Stimulated activated CD4-positive, alpha-beta T cell treated with anti-CD3 and anti-CD28 coated beads, TNF-alpha, amount 100 ng/mL, for 1 hour (primary cell): ENCODE measurements at places on chromosomes 2 and 18.

- DNase-seq = no peak
Observed at GRCh38 chr2:152089238-152089637, 9.6 kb downstream of the CACNB4 start.

- no peak for DNase-seq
Observed at GRCh38 chr2:85414761-85415553, 3.6 kb upstream of the SH2D6 start.

- no peak for DNase-seq
Observed at GRCh38 chr2:239943991-239944631, 81.0 kb downstream of the NDUFA10 start.

GRCh38 chr2:150485114-150485870, 2.2 kb downstream of the RND3 start:
- no peak for DNase-seq

GRCh38 chr2:82665691-82666090, 1793.4 kb downstream of the SUCLG1 start:
- DNase-seq = no peak

- no peak for DNase-seq
Observed at GRCh38 chr2:28291811-28292440, 100.7 kb upstream of the FOSL2 start.

DNA sequence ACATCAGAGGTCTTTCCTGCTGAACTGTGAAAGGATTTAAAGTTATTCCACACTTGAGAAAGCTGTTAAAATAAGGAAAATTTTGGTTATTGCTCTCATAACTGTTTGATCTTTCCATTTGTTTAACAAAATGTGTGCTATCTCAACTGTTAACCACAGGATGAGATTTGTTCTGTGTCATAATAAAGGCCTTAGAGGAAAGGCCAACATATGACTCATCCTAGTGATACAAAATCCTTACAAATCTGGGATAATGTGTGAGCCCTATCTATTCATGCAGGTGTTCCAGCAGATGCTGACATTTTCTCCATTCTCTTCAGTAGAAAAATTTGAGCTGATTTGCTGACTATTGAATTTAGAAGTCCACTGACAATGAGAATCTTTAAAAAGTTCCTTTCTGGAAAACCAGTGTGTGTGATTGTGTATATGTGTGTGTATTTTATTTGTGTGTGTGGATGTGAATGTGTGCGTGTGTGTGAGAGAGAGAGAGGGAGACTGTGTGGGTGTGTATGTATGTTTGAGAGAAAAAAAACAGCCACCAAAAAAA, 1111.9 kb upstream of the GYPC start:
- no peak for DNase-seq
